NCI-H2107 (cell line): ENCODE measurements at places on chromosomes 5 and 9.
A peak's percentile ranks its signal among the peaks of the same experiment; 100 is the strongest.

- DNase-seq, result no peak
Measured at GRCh38 chr5:106854922-106855321, 815.8 kb downstream of the EFNA5 start.

- DNase-seq, result no peak
Measured at GRCh38 chr5:151670953-151671636, 15.6 kb downstream of the SPARC start.

DNA sequence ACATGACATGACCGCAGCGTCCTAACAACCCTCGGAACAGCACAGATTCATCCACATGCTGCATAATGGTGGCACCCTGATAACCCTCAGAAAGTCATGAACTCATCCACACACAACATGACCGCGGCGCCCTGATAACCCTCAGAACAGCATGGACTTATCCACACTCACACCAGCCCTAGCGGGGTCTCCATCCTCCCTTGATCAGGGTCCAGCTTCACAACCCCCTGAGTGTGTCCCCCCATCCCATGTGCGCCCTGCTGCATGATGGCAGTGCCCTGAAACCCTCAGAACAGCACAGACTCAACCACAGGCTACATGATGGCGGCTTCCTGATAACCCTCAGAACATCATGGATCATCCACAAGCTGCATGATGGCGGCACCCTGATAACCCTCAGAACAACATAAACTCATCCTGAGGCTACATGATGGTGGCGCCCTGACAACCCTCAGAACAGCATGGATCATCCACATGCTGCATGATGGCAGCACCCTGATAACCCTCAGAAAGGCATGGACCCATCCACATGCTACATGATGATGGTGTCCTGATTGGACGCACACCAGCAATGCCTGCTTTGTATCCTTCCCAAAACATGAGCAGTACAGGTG, 28.3 kb downstream of the SLC6A3 start:
- no peak for DNase-seq

GRCh38 chr5:101937041-101937440, 359.0 kb downstream of the SLCO4C1 start:
- DNase-seq, result no peak

GRCh38 chr9:137757139-137757538, 120.4 kb upstream of the CACNA1B start:
- DNase-seq, result no peak

DNA sequence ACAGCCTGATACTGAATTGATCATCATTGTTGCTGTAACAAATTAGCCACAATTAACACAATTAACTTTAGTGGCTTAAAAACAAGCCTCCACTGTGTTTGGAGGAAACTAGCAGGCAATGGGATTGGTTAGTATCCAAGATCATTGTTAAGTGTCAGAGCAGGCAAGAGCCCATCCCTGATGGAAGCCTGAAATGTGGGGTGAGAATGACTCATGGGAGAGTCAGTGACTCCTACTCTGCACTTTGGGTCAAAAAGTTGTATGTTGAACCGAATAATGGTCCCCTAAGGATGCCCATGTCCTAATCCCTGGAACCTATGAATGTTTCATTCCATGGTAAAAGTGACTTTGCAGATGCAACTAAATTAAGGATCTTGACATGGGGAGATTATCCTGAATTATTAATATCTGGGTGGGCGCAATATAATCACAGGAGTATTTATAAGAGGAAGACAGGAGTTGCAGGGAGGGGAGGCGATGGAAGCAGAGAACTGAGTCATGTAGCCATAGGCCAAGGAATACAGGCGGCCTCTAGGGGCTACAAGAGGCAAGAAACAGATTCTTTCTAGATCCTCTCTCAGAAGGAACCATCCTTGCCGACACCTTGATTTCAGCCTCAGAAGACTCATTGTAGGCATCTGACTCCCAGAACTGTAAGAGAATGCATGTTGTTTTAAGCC, 28.8 kb downstream of the ALG2 start:
- no peak for DNase-seq

GRCh38 chr5:11477786-11478185, 426.5 kb downstream of the CTNND2 start:
- no peak for DNase-seq

DNA sequence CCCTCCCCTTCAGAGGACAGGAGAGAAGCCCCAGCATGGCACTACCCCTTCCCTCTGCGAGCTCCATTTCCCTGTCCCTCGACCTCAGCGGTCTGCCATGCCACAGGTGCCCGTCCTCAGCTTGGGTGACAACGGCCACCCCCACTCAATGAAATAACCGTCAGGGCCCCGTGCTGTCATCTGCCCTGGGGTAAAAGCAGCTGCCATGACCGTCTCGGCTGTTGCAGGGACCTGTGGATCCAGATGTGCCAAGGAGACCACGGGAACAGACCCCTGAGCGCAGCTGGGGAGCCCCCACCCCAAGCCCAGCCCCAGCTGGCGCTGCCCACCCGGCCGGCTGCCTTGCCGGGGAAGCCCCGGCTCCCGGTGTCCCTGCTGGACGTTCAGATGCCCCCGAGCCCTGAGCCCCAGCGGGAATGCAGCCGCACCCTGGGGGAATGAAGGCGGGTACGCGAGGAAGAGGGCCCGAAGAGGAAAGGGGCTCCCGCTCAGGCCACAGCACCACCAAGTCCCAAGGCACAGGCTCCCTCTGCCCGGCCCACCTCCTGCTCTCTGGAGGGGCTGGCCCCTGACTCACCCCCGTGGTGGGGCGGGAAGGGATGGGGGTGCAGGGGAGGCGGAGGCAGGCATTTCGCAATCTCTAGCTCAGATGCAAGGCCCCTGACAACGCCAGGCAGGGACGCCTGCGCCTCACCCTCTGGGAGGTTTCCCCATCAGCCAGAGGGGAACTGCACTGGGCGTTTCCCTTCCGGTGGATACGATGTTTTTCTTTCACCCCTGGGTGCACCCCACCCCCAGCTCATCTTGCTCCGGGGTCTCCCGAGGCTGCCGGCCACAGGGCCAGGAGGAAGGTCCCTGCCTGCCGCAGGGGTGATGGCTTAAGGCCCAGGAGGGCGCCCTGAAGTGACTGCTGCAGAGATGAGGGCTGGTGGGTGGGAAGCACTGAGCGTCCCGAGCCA, 49.2 kb downstream of the NACC2 start:
- no peak for DNase-seq

DNA sequence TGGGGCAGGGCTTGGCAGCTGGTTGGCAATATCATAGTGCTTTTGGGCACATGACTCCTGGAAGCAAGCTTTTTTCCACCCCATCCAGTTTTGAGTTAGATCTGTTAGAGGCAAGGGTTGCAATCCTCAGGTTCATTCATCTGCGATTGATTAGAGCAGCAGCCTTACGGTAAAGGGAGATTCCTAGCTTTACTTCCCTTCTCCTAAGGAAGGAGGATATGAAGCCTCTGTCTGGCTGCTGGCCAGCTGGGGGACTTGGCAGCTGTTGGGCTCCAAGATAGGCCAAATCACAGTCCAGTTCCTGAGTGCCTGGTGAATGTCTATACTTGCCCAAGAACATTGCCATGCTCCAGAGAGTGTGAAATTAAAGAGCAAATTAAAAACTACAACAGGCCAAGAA, 113.4 kb upstream of the CCNH start:
- DNase-seq, result no peak

DNA sequence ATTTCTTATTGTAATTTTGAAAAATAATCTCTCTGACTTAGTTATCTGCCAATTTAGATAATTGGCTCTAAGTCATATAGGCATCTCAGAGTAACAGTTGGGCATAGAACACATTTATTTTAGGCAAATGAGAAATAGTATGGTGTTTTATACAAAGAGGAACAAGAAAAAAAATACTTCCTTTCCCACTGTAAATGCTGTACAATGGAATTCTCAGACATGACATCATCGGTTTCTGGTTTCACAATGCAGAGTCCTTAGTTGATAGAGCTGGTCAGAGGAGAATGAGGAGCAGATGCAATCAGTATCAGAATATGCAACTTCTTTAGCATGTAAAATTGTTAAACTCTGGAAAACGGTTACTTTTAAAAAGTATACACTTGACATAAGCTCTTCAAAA, 49.4 kb downstream of the PLK2 start:
- DNase-seq, result no peak

GRCh38 chr5:124889486-124889825, 143.0 kb upstream of the ZNF608 start:
- DNase-seq, result no peak

DNA sequence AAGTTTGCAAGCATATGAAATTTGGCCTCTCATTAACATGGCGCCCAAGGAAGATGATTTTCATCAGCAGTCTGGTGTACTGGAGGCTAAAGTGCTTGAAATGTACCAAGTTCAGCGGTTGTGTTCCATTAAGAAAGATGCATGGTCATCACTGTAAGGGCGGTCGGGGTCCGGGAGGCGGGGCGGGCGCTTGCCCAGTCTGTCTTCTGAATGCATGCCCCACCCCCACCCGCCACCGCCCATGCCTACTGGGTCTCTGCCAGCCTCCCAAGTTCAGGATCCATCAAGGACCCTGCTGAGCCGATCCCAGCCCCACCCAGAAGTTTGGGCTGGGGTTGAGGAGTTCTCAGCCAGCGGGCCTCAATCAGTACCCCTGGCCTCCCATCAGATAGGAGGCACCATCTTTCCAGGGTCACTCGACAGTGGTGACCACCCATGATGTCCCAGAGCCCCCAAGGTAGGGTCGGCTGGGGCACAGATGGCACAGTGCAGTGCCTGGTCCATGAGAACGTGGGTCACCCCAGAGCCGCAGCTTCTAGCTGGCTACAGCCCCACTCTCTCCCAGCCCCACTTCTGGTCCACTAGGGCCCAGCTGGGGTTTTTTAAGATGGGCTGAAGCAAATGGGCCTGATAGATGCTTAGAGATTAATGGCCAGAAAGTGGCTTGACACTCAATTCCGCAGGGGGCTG, 24.4 kb upstream of the PRDM12 start:
- no peak for DNase-seq

- DNase-seq, result no peak
Measured at GRCh38 chr5:23675456-23675855, 168.0 kb downstream of the PRDM9 start.

- no peak for DNase-seq
Measured at GRCh38 chr9:97543561-97543960, 42.1 kb downstream of the TMOD1 start.

DNA sequence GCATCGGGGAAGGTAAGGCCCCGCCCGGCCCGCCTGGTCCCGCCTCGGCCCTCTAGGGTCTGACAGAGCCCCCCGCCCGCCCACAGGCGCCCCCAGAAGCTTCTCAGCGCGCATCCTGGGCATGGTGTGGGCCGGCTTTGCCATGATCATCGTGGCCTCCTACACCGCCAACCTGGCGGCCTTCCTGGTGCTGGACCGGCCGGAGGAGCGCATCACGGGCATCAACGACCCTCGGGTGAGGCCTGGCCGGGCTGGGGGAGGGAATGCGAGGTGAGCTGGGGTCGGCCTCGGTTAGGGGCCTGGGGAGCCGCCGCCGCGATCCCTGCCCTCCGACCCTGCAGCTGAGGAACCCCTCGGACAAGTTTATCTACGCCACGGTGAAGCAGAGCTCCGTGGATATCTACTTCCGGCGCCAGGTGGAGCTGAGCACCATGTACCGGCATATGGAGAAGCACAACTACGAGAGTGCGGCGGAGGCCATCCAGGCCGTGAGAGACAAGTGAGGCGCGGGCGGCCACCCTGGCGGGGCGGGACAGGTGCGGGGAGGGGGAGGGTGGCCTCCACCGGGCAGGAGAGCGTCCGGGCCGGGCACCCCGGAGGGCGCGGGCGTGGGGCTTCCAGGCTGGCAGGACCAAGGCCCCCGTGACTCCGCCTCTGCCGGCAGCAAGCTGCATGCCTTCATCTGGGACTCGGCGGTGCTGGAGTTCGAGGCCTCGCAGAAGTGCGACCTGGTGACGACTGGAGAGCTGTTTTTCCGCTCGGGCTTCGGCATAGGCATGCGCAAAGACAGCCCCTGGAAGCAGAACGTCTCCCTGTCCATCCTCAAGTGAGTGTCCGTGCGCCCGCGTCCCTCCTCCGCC, 7.1 kb downstream of the LRRC26 start:
- no peak for DNase-seq

DNA sequence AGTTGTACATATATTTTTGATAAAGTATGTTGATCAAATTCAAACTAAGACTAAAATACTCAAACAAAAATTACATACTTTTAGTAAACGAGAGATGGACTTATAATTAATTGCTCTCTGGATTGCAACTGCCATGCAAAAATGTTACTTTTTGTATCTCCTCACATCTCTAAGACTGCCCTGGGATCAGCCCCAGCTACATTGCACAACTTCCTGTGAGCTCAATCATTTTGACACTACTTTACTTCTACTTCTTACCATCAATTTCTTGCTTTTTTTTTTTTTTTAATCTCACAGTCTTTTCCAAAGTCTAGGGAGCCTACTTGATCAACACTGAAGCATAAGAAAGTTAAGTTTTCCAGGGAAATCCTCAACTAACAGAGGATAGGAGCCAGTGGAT, 506.0 kb upstream of the CDH10 start:
- no peak for DNase-seq

GRCh38 chr5:373710-374602, 52.4 kb downstream of the AHRR start:
- DNase-seq, result peak; percentile 53

GRCh38 chr5:136424835-136425584, 59.7 kb upstream of the TRPC7 start:
- peak; percentile 5 for DNase-seq

- no peak for DNase-seq
Measured at GRCh38 chr9:92290785-92291429, 2.6 kb downstream of the IARS1 start.

- no peak for DNase-seq
Measured at GRCh38 chr9:87873607-87874303, 8.9 kb upstream of the SPATA31E1 start.

DNA sequence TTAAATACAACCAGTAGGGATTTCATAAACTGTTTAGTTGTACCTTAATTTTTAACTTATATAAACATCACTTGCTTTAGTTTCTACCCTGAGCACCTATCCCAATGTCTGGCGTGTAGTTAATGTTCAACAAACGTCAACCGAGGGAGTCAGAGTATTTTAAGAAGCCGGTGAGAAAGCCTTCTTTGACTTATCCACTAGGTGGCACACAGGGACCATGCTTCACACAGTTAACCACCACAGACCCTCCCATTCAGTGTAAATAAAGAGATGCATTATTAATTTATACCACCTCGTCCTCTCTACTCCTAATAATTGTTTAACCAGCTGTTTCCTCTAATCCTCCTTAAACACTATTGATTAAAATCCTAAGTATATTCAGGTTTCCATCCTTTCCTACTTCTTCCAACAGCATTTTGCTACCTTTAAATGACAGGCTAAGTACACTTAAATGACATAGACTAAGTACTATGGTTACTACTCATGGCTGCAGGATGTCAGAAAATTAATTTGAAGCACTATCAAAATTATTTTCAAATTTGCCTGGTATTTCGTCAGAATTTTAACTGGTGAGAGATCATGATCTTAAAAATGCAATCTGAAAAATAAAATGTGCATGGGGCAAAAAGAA, 2.3 kb downstream of the HAPLN1 start:
- DNase-seq, result no peak

- DNase-seq, result no peak
Measured at GRCh38 chr5:72077390-72077789, 29.9 kb upstream of the MAP1B start.

- DNase-seq, result no peak
Measured at GRCh38 chr9:124264823-124265233, 7.1 kb downstream of the NEK6 start.
